Ovary (tissue), 10 donors: ENCODE measurements at places on chromosomes 2 and 18. TPM values are rescaled to one million over a fixed set of nuclear protein-coding genes. Genes with fewer than 3 reads are reported as not detected.
A peak's percentile ranks its signal among the peaks of the same experiment; 100 is the strongest.

DNA sequence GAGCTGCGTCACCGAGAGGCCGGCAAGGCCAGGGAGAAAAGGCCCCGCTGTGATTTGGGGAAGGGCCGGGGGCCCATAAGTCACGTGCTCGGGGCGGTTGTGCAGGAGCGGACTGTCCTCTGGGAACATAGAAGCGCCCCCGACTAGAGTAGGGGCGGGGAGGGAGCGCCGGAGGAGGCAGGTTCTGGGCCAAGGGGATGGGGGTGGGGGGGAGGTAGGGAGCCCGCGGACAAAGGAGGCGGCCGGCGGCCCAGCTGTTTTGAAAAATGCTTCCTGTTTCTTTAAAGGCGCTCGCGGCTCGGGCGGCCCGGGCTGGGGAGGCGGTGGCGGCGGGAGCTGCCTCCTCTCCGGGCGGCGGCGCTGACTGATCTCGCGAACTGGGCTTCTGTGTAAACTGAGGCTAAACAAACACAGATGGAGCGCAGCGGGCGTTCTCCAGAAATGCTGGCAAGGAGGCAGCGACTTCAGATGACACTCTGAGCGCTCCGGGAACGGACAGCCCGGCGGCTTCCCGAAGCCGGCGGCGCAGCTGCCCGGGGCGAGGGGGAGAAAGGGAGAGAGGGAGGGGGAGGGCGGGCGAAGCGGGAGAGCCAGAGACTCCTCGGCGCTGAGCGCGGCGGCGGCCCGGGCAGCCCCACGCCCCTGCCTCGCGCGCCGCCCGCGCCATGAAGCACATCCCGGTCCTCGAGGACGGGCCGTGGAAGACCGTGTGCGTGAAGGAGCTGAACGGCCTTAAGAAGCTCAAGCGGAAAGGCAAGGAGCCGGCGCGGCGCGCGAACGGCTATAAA, at the start of gene ATOH8:
Gene ATOH8, plus strand, starts transcription at position 467 of the 788 bp plus-strand sequence. Its CDS starts 199 bp downstream, at position 666.
- no peaks in the 10 kb centered on the region for H3K27me3 ChIP-seq
- no peaks in the 10 kb centered on the region for H3K36me3 ChIP-seq
- peak within 1 kb of the TSS; percentile 5 for H3K27ac ChIP-seq
- peaks cover 28% of the 10 kb centered on the region for H3K4me1 ChIP-seq
- peak within 1 kb of the TSS; percentile 86 for H3K4me3 ChIP-seq

GRCh38 chr2:54143780-54144179, 28.4 kb downstream of the ACYP2 start:
- no peaks in the 10 kb centered on the region for H3K27me3 ChIP-seq
- no peak for DNase-seq
- H3K4me1 ChIP-seq, result no peaks in the 10 kb centered on the region
- H3K27ac ChIP-seq, result no peak overlapping the region
- no peaks in the 10 kb centered on the region for H3K36me3 ChIP-seq

TRIM43 gene
- total RNA-seq, result not detected

REG1A gene
- total RNA-seq, result not detected

C2orf72 gene
- total RNA-seq, result 0.11 TPM

TMEM247 gene
- total RNA-seq, result not detected

- H3K36me3 ChIP-seq, result no peaks in the 10 kb centered on the region
- no peak for DNase-seq
- H3K27ac ChIP-seq, result no peak overlapping the region
- no peak overlapping the region for H3K4me3 ChIP-seq
- H3K27me3 ChIP-seq, result no peaks in the 10 kb centered on the region
Observed at GRCh38 chr2:207224791-207225482, 59.2 kb upstream of the KLF7 start.

GALNT5 gene
- 0.80 TPM for total RNA-seq

DNA sequence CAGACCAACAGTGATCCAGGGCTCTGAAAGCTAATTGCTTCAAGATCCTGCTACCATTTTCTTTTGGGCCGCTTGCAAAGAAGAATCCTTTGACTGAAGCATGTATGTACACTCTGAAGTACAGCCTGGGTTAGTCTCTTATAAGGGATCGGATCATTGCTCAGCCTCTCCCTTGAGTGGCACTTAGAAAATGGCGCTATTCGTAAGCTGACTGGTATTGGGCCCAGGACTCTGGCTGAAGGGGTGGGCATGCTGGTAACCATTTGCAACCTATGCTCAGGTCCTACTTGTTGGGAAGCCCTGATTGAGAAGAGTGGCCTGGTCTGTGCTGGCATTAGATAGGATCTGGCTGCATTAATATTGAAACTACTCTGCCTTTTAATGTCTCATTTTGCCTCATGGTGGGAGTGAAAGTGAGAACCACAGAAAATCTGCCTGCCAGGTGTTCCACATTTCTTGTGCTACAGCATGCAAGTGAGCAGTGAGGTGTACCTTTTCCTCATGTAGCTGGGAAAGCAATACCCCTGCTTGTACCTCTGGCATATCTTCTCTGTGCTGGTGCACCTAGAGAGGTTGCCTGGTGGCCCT, 661 bp upstream of the MGAT5 start:
- no peak overlapping the region for H3K27ac ChIP-seq
- no peak for DNase-seq
- H3K4me3 ChIP-seq, result no peak overlapping the region
- no peaks in the 10 kb centered on the region for H3K27me3 ChIP-seq
- H3K4me1 ChIP-seq, result peaks cover 8% of the 10 kb centered on the region
- no peaks in the 10 kb centered on the region for H3K36me3 ChIP-seq

GRCh38 chr2:205612636-205613035, 69.7 kb upstream of the NRP2 start:
- no peaks in the 10 kb centered on the region for H3K27me3 ChIP-seq
- H3K27ac ChIP-seq, result no peak overlapping the region
- peaks cover 7% of the 10 kb centered on the region for H3K4me1 ChIP-seq
- DNase-seq, result no peak
- no peak overlapping the region for H3K4me3 ChIP-seq

PAX8 gene
- total RNA-seq, result 10.1 TPM

GRCh38 chr2:119914266-119914665, 98.6 kb upstream of the EPB41L5 start:
- no peak overlapping the region for H3K27ac ChIP-seq
- H3K36me3 ChIP-seq, result no peaks in the 10 kb centered on the region
- H3K4me3 ChIP-seq, result no peak overlapping the region
- no peaks in the 10 kb centered on the region for H3K4me1 ChIP-seq

DNA sequence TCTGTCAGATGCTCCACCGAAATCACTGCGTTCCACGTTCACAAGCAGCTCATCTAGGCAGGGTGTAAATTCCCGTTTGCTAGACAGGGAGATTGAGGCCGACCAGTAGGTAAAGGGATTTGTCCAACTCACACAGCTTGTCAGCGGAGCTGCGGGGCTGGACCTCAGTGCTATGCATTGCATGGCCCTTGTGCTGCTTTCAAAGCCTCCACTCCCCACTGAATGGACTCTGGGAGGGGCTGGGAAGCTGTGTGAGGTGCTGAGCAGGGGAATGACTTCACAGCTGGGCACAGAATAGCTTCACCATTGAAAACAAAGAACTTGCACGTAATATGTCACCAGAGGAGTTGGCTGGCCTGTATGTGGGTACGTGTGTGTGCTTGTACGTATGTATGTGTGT, 21.4 kb downstream of the CELF4 start:
- DNase-seq, result no peak
- no peaks in the 10 kb centered on the region for H3K36me3 ChIP-seq
- H3K27ac ChIP-seq, result no peak overlapping the region
- H3K4me1 ChIP-seq, result no peaks in the 10 kb centered on the region
- no peaks in the 10 kb centered on the region for H3K27me3 ChIP-seq

DNA sequence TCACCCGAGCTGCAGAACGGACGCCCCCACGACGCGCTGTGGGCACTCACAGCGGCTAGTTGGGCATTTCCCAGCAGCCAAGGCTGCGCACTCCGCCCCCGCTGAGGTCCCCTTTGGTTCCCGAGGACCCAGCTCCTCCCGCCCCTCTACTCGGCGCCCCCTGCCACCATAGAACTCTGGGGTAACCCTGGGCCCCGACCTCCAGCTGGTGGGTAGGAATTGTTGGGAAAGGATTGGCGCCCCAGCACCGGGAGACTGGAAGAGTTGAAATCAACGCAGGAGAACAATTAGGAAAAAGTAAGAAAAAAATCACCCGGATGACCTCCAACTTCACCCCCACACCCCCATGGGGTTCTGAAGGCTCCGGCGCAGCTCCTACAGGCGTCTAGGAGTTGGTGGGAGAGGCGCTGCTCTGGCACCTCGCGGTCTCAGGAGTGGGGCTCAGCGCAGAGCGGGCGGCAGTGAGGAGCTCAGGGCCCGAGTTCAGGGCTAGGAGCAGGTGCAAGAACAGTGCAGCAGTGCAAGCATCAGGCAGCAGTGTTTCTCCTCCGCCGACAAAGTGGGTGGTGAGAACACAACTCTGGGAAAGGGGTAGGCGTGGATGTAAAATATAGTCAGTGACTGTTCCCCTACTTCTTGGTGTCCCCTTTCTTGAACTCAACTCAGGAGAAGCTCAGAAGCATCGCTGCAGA, 14.0 kb downstream of the POU3F3 start:
- H3K27ac ChIP-seq, result no peak overlapping the region
- DNase-seq, result no peak
- no peak overlapping the region for H3K4me3 ChIP-seq
- H3K36me3 ChIP-seq, result no peaks in the 10 kb centered on the region
- peaks cover 5% of the 10 kb centered on the region for H3K27me3 ChIP-seq
- H3K4me1 ChIP-seq, result no peaks in the 10 kb centered on the region

DNA sequence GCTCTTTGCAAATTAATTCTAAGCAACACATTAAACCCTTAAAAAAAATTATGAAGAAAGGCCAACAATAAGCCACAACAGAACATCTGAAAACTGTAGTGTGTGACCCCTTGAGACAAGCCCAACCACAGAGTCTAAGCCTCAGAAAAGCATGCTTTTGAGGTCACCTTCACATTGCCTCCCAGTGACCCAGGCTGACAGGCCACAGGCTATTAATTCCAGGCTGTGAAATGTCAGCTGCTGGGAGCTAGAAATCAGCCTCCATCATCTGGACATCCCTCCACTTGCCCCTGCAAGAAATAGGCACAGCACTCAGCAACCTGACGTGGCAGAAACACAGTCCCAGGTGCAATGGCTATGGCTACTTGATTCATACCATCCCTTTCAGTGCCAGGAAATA, 179.4 kb upstream of the ZFP36L2 start:
- no peak overlapping the region for H3K27ac ChIP-seq
- DNase-seq, result no peak
- peaks cover 5% of the 10 kb centered on the region for H3K4me1 ChIP-seq
- H3K27me3 ChIP-seq, result no peaks in the 10 kb centered on the region
- H3K36me3 ChIP-seq, result no peaks in the 10 kb centered on the region

DNA sequence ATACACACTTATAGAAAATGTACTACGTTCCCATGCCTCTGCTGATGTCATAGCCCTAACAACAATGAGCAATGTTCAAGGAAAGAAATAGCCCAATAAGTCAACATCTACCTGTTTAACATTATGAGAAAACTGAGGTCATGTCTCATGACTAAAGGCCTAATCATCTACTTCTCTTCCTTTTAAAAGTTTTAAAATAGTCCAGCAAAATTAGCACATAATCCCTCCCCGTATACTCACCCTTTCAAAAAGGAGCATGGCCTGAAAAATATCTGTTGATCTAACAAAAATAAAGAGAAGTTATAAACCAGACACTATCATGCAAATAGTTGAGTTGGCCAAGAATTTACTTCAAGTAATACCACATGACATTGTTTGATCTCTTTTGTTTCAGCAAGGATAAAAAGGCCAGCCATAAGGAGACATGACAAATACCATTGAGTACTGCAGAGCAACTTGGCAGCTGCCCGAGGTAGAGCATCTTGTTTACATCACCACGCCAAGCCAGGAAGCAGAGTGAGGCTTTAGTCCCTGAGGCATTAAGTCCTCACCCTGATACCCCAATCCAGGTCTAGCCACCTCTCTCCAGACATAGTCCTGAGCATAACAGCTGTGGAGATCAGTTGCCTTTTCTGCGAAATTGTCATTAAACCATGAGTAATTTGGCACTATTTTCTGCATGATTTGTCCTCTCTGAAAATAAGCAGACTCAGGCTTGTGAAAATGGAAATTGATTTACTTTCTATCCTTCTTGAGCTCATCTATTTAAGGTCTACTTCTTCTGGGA, 137.4 kb upstream of the ETAA1 start:
- H3K4me1 ChIP-seq, result peaks cover 3% of the 10 kb centered on the region
- no peak overlapping the region for H3K4me3 ChIP-seq
- H3K36me3 ChIP-seq, result no peaks in the 10 kb centered on the region
- H3K27me3 ChIP-seq, result no peaks in the 10 kb centered on the region

DNA sequence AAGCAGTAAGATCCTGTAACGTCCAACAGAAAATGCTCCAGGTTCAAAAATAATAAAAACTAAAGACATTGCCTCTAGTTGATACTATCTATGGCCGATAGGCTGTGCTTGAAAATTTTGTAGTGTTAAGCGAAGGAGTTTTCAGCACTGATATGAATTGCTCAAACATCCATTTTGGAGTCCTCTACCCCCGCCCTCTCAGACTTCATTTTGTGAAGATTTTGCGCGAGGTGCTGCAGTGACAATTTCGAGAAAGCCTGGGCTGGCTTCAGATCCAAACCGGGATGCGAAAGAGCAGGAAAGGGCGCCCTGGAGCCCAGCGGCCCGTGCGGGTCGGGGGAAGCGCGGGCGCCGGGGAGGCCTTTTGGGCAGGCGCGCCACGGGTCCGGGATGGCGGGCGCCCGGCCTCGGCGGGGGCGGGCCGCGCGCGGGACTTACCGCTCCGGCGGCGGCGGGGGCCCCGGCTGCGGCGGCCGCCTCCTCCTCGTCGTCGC, 1.8 kb downstream of the SP3 start:
- H3K27me3 ChIP-seq, result no peaks in the 10 kb centered on the region
- no peaks in the 10 kb centered on the region for H3K36me3 ChIP-seq
- peaks cover 7% of the 10 kb centered on the region for H3K4me1 ChIP-seq
- peak overlapping the region; percentile 100 for H3K27ac ChIP-seq
- H3K4me3 ChIP-seq, result peak overlapping the region; percentile 95

GRCh38 chr18:33469699-33470098, 29.2 kb upstream of the CCDC178 start:
- no peak for DNase-seq
- H3K4me3 ChIP-seq, result no peak overlapping the region
- H3K4me1 ChIP-seq, result no peaks in the 10 kb centered on the region
- no peaks in the 10 kb centered on the region for H3K27me3 ChIP-seq
- H3K27ac ChIP-seq, result no peak overlapping the region

- DNase-seq, result no peak
- no peaks in the 10 kb centered on the region for H3K4me1 ChIP-seq
- H3K27ac ChIP-seq, result no peak overlapping the region
- no peaks in the 10 kb centered on the region for H3K27me3 ChIP-seq
- no peak overlapping the region for H3K4me3 ChIP-seq
Observed at GRCh38 chr2:106161938-106162820, 31.9 kb downstream of the UXS1 start.

DNA sequence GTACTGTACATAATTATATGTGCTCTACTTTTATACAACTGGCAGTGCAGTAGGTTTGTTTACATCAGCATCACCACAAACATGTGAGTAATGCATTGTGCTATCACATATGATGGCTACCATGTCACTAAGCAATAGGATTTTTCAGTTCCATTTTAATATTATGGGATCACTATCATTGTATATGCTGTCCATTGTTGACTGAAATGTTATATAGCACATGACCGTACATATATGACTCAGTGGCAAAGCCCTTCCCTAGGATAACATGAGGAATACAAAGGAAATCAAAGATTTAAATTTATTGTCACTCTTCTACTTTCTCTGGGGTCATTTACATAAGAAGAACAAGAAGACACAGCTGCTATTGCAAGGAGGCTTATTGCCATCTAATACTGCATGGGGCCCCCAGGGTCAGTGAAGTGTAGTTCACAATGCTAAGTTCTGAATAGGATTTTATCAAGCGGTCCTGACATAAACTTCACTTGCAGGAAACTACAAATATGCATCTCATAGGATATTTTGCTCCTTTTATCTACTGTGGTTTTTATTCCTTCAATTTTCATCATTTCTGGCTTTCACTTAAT, 21.8 kb downstream of the PDE1A start:
- H3K27ac ChIP-seq, result no peak overlapping the region
- no peaks in the 10 kb centered on the region for H3K27me3 ChIP-seq
- no peak overlapping the region for H3K4me3 ChIP-seq
- no peaks in the 10 kb centered on the region for H3K4me1 ChIP-seq
- DNase-seq, result no peak
